ENCODE measurements at places on chromosomes 6 and 20.

DNA sequence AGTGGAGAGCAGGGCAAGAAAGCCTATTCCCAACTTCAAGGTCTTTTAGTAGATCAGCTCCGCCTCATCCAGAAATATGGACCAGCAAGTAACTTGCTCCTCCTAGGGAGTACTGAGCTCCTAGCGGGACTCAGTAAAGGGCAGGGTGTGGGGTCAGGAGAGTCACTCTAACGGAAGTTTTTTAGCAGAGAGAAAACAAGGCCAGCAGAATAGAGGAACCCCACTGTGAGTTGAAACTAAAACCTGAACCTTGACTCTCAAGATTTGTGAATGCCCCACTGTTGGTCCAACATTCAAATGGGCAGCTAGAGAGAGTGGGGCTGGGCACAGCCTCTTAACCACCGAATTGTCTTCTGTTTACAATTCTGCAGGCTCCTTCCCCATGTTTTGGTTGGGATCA, 244.8 kb downstream of the FARS2 start:
- DNase-seq: no peak

GRCh38 chr6:148762231-148762630, 15.4 kb downstream of the UST start:
- no peak for DNase-seq

DNA sequence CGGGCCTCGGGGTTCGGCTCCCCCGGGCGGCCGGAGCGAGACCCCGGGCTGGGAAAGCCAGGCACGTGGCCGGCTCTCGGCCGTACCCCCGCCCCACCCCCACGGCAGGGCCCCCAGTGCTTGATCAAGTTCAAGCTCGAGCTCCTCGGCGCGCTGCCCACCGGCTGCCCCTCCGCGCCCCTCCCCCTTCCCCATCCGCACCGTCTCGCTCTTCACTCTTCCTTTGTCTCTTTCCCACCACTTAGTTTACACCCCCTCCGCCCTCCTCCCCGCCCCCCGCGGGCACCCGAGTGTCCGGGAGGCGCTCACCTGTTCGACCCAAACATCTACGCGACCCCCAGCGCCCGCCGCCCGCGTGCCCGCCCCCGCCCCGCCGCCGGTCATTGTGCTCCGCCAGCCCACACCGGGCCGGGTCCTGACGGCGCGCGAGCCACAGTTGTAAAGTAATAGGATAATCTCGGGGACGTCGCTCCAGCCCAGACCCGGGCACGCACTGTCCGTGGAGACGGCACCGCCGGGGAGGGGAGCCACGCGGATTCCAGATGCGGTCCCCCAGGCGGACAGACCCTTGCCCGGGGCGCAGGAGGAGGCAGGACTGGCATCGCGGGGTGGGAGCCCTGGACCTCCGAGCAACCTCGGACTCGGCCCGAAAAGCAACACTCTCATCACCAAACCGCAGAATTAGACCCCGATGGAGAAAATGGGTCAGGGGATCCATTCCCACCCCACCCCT, 100.7 kb downstream of the NOL4L start:
- no peak for DNase-seq

DNA sequence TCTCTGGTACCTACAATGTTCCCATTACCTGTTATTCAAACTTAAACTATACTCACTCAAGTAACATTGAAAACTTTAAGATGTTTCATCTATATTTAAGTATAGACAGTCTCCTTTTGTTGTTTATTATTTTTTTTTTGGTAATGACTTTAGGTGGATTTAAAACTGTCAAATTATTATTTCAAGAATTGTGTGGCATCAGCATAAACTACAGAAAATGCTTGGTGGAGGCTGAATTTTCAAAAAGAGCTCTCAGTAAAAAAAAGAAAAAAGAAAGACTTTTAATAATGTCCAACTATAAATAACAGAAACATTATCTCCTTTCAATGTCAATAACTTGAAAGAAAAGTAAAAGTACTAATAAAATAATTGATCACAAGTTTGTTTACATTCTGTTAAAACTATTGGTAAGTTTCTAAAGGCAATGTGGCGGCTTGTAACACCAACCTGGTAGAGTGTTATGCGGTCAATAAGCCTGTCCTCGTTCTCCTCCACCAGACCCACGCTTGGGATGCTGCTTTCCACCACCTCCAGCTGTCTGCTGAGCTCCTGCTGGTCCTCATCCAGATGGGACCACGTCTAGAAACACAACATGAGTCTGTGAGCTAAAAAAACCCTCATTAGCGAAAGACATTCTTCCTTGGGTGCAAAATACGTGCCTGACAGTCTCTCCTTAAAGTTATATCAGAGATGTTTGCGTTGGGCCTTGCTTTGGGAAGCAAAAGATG, 400.6 kb downstream of the SYNE1 start:
- no peak for DNase-seq

DNA sequence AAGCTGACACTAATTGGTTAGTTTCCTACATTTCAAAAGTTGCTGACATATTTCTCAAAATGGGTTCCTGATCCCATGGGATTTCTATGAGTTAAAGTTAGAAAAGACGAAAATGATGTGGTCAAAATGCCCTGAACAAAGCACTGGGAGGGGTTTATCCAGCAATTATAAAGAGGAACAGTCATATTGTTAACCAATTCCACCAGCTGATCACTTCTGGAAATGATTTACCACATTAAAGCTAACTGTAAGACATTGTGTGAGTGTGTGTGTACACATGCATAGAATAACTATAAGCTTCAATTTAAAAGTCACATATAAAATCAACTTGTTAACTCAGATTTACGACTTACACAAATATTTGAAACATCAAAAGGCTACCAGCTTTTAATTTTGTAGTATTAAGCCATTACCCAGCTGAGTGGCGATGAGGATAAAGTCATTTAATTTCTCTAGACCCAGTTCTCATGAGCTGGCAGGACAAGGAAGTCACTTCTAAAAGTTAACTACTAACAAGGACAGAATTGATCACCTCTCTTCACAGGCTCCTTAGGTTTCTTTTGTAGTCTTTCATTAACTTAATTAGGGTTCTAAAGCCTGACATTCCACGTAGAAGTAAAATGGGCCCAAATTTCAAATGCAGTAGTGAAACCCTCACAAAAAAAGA, 40.4 kb downstream of the MAN1A1 start:
- no peak for DNase-seq

DNA sequence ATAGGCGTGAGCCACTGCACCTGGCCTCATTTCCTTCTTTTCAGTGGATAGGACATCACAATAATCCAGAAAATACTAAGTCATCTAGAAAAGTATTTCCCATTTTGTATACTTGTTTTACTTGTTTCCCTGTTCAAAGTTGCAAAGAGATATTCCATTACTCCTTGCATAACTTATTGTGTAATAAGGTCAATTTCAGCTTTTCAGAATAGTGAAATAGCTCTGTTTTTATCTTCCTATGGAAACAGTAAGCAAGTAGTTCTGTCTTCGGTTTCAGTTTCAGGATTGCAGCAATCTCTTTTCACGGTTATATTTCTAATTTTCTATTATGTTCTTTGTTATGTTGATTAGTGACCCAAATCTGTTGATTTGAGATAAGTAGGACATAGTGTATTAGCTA, 6.0 kb downstream of the STX11 start:
- no peak for DNase-seq

DNA sequence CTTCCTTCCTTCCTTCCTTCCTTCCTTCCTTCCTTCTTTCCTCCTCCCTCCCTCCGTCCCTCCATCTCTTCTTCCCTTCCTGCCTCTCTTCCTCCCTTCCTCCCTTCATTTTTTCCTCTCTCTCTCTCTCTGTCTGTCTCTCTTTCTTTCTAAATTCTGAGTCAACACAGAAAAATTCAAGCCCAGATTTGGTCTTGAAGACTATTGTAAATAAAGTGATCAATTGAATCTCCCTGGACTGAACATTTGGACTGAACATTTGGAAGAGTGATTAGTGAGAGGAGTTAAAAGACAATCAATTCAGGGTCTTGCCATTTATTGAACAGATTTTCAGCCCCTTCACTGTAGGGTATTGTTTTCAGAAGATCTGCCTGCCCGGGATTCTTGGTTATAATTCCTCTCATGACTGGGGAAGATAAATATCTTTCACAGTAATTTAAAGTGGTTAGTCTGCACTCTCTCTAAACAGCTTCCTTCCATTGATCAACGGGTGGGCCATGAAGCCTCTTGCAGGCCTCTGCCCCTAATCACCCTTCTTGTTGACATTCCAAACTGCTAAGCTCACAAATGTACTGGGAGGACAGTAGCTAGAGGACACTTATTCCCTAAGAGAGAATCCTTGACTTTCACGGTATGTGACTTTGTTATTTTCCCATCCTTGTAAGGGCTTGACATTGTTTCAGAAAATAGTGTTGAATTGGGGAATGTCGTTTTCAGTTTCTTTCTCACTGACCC, 101.7 kb upstream of the BMP2 start:
- DNase-seq: no peak

DNA sequence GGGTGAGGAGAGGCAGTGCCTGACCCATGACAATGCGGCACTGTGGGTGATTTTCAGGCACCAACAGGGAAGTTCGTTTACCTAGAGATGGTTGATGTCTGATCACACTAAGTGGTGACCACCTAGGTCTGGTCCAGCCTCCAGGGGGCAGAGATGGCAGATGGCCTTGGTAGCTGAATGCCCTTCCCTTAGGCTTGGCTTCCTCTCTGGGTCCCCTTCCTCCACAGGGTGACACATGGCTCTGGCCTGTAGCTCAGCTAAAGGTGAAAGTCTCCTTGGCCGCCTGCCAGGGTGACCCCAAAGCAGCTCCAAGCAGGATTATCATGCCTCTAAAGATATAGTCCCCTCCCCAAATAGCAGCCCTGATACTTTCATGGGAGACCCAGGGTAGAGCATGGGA, 6.4 kb downstream of the GDAP1L1 start:
- DNase-seq: no peak

DNA sequence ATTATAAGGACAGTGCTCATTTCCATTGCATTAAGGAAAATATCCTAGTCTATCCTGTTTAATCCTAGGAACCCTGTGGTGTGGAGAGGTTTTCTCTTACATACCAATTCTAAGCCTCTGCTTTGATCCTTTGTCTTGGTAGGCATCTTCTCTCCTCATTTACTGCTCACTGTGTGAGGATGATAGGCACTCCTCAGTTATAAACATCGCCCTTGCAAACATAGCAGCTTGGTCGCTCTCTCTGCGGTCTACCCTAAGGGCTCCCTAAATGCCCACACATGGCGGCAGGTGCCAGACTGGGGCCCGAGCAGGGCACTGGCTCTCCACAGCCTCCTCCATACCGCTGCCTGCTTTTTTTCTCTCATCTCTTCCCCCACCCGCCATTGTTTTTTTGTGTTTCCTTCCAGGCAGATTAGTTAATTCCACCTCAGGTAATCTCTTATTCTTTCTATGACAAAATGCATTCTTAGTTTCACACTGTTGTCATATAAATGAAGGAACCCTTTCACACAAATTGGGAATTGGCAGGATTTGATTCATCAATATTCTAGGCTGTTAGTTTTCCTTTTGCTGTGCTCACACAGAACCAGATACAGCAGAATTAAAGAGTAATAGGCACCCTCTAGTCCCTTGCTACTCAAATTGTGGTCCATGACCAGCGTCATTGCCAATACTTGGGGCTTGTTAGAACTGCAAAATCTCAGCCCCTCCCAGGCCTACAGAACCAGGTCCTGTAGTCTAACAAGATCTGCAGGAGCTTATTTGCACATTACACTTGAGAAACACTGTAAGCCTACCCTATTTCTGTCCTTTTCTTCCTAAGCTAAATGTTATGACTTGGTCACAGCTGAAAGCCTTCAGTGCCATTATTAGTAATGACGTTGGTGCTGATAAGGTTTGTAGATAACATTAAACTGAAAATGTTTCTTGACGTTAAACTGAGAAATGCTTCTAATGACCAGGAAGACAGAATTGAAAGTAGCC, 36.3 kb downstream of the CARMIL1 start:
- no peak for DNase-seq

DNA sequence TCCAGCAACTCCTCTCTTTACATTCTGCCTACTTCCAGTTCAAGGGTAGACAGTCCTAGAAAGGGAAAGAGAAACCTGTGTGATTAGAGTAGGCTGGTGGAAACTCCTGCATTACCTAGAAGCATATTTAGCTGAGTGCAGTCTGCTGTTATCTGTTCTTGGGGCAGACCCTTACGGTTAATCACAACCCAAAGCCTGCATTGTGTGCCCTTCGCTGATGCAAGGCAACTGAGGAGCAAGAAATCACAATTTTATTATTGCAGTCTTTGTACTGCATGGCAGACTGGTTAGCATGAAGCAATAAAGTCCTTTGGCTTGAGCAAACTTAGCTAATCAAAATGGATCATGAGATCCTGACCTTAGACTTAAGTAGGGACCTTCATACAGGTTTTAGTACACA, 1.5 kb upstream of the GOPC start:
- no peak for DNase-seq

DNA sequence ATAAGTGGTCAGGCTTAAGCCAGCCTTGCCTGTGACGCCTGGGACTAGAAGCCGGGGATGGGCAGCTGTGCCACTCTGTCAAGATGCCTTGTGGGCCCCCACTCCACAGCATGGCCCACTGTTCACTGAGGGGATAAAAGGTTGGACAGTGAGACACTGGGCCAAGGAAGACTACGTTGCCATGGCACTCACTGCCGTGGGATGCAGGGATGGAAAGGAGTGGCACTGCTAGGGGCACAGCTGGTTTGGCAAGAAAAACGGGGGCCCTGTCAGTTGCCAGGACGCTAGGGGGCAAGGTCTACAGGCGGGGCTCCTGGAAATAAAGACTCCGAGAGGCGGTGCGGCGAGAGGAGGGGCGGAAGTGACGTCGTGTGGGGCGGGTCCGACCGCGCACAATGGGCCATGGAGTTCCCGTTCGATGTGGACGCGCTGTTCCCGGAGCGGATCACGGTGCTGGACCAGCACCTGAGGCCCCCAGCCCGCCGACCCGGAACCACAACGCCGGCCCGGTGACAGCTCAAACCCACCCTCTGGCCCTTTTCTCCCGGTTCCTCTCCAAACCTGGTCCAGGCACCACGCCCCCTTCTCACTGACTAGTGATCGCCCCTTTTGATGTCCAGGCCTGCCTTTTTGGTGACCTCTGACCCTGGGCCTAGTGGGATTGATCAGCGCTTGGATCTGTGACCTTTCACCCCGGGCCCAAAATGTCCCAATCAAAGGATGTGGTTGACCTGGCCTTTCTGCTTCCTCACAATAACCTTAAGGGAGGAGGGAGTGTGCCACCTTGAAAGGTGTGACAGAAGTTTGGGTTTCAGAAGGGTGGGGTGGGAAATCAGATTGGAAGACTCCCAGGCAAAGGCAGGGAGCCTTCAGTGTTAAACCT, at the start of gene ATAT1:
ATAT1 (plus strand) TSS at position 391 of the 883 bp plus-strand sequence.
- DNase-seq: no peak

DNA sequence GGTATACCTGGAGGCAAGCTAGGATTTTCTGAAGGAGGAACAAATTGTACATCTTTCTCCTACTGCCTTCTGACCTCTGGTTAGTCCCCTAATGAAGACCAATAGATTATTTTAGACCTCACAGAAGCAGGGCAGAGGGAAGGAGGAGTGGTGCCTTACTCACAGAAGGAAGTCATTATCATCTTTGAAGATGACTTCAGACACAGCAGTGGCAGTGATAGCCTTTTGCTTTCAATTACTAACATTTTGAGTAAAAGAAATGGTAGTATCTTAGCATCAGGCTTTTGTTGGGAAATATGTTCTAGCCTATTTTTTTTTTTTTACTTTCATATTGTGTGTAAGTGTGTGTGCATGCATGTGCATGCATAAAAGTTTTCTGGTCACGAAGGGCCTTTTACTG, 164.2 kb upstream of the PLN start:
- DNase-seq: no peak

Measured in HFF-Myc (cell line).